Activated CD4-positive, alpha-beta T cell treated with anti-CD3 and anti-CD28 coated beads, Interleukin-2, amount 10 ng/mL, durations not matched to agents 7 days and 5 days (primary cell): ENCODE measurements at places on chromosomes 2 and 18. TPM values are rescaled to one million over a fixed set of nuclear protein-coding genes. Genes with fewer than 3 reads are reported as not detected.

GRCh38 chr2:45170191-45171135, 161.2 kb upstream of the SIX2 start:
- peaks cover 76% of the 10 kb centered on the region for H3K27me3 ChIP-seq
- H3K27ac ChIP-seq, result no peak overlapping the region
- no peak overlapping the region for H3K4me3 ChIP-seq
- peaks cover 7% of the 10 kb centered on the region for H3K4me1 ChIP-seq

GRCh38 chr2:119753041-119753929, 6.4 kb upstream of the PTPN4 start:
- H3K36me3 ChIP-seq, result no peaks in the 10 kb centered on the region
- H3K4me3 ChIP-seq, result no peak overlapping the region
- H3K27me3 ChIP-seq, result peaks cover 5% of the 10 kb centered on the region
- peaks cover 5% of the 10 kb centered on the region for H3K4me1 ChIP-seq
- no peak overlapping the region for H3K27ac ChIP-seq

- H3K4me1 ChIP-seq, result peaks cover 8% of the 10 kb centered on the region
- H3K27ac ChIP-seq, result no peak overlapping the region
- H3K27me3 ChIP-seq, result peaks cover 7% of the 10 kb centered on the region
- peak; percentile 34 for DNase-seq
- no peak overlapping the region for H3K4me3 ChIP-seq
These were observed 14.3 kb upstream of the STAM2 start for GRCh38 chr2:152189622-152190495.

DNA sequence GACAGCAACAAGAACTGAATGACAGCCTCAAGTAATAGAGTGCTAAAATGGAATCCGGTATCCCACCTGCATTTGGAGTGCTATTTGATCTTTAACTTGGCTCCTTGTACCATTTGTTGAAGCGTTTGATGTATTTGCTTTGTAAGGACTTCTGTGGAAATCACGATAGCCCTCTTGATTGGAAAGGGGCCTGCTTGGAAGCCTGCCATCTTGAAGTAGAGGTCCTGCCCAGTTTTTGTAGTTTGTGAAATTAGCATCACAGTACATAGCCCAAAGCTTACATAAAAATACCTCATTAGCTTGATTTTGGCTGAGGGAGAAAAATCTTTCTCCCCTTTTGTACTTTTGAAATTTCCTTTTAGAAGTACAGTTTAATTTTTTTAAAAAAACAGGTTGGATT, 2.7 kb downstream of the CDCA7 start:
- no peak overlapping the region for H3K27ac ChIP-seq
- DNase-seq, result no peak
- H3K4me3 ChIP-seq, result peak overlapping the region; percentile 20
- peaks cover 44% of the 10 kb centered on the region for H3K36me3 ChIP-seq

DNA sequence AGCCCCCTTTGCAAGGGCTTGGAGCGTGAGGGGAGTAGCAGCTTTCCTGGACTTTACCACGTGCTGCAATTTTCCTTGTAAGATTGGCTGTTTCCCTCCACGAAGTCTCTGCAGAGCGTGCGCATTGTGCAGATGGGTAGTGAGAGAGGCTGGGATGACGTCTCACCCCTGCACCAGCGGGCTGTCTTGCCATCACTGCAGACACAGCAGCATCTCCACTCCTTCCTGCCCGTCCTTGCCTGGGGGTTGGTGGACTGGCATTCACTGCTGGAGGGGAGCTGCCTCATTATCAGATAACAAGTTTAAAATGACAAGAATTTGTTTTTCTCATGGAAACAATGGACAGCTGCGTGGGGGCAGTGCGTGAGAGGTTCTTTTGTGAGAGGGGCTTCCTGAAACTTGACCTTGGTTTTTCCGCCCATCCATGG, 45.3 kb upstream of the HS6ST1 start:
- no peaks in the 10 kb centered on the region for H3K4me1 ChIP-seq
- H3K27ac ChIP-seq, result no peak overlapping the region
- no peaks in the 10 kb centered on the region for H3K27me3 ChIP-seq
- H3K36me3 ChIP-seq, result no peaks in the 10 kb centered on the region
- no peak for DNase-seq
- H3K4me3 ChIP-seq, result no peak overlapping the region

- peaks cover under 1% of the 10 kb centered on the region for H3K36me3 ChIP-seq
- H3K4me1 ChIP-seq, result peaks cover 46% of the 10 kb centered on the region
- no peak for DNase-seq
- H3K4me3 ChIP-seq, result no peak overlapping the region
- no peak overlapping the region for H3K27ac ChIP-seq
- no peaks in the 10 kb centered on the region for H3K27me3 ChIP-seq
These were observed 96.1 kb downstream of the HDAC4 start for GRCh38 chr2:239304533-239305221.

- H3K36me3 ChIP-seq, result no peaks in the 10 kb centered on the region
- H3K4me3 ChIP-seq, result no peak within 1 kb of the TSS
- H3K27me3 ChIP-seq, result peaks cover 44% of the 10 kb centered on the region
These were observed at the start of gene ALK for GRCh38 chr2:29921560-29921915. TSS of gene ALK (minus strand) at chr2:29921586. CDS start at chr2:29920659, 927 bp downstream.

GRCh38 chr2:39778233-39778632, 825 bp downstream of the THUMPD2 start:
- peak overlapping the region; percentile 90 for H3K27ac ChIP-seq
- no peaks in the 10 kb centered on the region for H3K27me3 ChIP-seq
- DNase-seq, result no peak
- H3K4me1 ChIP-seq, result peaks cover 57% of the 10 kb centered on the region

GRCh38 chr2:10792001-10792634, 20.5 kb downstream of the PDIA6 start:
- H3K4me3 ChIP-seq, result no peak overlapping the region
- H3K27ac ChIP-seq, result peak overlapping the region; percentile 74
- H3K27me3 ChIP-seq, result no peaks in the 10 kb centered on the region
- H3K4me1 ChIP-seq, result peaks cover 30% of the 10 kb centered on the region
- no peak for DNase-seq
- H3K36me3 ChIP-seq, result peaks cover 80% of the 10 kb centered on the region

Gene AQP12A
- total RNA-seq, result not detected

Gene FAM228A
- total RNA-seq, result not detected

Gene FAP
- total RNA-seq, result not detected

Gene CELF4
- not detected for total RNA-seq

Gene MYO7B
- 0.69 TPM for total RNA-seq
